ENCODE measurements at places on chromosomes 5 and 9.

DNA sequence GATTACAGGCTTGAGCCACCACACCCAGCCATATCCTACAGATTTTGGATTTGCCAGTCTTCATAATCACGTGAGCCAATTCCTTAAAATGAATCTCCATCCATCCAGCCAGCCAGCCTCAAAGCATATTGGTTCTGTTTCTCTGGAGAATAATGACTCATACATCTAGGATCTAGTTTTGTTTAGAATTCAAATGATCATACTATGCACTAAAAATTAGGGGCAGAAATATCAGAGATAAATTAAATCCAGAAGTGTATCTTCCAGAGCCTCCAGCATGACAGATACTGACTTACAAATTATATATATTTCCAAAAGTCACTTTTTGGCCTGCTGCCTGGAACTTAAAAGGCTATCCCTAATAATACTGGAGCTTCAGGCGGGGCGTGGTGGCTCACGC lies 119.1 kb upstream of the NR5A1 start:
- no peak for DNase-seq

- DNase-seq = no peak
Observed at GRCh38 chr5:78829811-78830527, 155.1 kb downstream of the ARSB start.

GRCh38 chr5:110477911-110478310 lies 248.6 kb downstream of the TMEM232 start:
- DNase-seq = no peak

DNA sequence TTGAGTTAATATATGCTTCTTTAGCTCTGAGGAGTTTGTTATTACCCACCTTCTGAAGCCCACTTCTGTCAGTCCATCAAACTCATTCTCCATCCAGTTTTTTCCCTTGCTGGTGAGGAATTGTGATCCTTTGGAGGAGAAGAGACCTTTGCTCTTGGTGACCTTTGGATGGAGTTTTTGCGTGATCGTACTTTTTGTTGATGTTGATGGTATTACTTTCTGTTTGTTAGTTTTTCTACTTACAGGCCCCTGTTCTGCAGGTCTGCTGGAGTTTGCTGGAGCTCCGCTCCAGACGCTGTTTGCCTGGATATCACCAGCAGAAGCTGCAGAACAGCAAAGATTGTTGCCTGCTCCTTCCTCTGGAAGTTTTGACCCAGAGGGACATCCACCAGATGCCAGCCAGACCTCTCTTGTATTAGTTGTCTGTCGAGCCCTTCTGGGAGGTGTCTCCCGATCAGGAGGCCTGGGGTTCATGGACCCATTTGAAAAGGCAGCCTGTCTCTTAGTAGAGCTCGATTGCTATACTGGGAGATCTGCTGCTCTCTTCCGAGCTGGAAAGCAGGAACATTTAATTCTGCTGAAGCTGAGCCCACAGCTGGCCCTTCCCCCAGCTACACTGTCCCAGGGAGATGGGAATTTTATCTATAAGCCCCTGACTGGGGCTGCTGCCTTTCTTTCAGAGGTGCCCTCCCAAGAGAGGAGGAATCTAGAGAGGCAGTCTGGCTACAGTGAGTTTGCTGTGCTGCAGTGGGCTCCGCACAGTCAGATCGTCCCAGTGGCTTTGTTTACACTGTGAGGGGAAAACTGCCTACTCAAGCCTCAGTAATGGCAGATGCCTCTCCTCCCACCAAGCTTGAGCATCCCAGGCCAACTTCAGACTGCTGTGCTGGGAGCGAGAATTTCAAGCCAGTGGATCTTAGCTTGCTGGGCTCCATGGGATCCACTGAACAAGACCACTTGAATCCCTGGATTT lies 445.5 kb downstream of the MAN2A1 start:
- no peak for DNase-seq

GRCh38 chr9:133956520-133957076 lies 35.5 kb downstream of the VAV2 start:
- DNase-seq = no peak

DNA sequence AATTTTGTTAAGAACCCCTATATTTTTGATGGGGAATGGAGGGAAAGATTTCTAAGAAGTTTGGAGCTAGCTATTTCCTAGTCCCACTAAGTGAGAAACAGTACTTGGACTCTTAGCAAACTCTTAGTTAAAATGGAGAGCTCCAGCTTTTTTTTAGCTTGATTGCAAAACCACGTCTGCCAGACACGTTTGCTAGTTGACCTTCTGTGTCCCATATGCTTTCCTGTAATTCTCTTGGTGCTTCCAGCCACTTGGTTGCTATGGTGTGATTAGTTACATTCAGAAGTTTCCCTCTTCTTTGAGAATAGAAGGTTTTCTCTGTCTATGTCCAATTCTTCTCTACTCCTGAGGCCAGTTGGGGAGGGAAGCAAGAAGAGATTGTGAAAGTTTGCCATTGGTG lies 417.0 kb upstream of the TLE4 start:
- DNase-seq = no peak

GRCh38 chr5:77272206-77272605 lies 61.7 kb downstream of the PDE8B start:
- DNase-seq = no peak

DNA sequence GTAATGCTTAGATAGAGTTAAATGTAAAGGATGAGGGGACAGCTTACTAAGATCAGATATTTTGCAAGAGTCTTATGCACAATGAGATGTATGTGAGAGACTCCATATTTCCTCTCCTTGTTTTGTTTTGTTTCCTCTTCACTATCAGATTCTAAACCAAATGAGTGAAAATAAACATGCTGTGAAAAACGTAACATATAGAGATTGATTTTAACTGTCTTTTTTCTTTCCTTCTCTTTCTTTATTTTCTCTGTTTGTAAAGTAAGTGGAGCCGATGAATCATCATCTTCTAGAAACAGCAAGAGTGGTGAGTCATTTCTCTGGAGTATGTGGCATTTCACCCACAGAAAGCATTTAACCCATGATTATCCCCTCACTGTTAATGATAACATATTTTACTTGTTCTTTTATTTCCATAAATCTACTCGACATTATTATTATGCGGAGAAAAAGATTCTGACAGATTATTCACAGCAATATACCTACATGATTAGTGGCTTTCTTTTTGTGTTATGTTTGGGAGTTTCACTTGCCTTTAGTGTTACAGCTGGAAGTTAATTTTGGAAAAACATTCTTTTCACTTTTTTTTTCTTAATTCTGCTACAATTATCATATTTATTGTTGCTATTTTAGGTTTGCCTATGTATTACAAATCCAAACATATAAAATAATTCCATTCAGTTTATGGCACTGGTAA lies 2.1 kb upstream of the ANXA1 start:
- no peak for DNase-seq

GRCh38 chr5:89712134-89712700 lies 697.3 kb downstream of the CETN3 start:
- DNase-seq = no peak

DNA sequence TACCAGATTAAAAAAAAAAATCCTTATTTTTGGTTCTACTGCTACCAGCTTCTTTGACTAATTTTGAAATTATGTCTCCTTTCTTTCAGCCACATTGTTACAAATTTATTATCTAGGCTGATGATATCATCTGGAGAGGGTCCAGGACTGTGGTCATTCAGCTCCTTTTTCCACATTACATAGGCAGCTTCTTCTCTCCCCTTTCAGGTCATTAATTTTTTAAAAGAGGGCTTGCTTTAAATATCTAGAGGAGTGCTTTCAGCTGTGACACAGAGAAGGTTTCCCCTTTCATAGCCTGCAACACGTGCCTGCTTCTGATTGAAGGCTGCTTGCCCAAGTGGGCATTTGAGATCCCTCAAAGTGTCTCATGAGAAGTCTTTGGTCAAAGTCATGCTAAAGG lies 155.7 kb upstream of the PAPPA start:
- no peak for DNase-seq

DNA sequence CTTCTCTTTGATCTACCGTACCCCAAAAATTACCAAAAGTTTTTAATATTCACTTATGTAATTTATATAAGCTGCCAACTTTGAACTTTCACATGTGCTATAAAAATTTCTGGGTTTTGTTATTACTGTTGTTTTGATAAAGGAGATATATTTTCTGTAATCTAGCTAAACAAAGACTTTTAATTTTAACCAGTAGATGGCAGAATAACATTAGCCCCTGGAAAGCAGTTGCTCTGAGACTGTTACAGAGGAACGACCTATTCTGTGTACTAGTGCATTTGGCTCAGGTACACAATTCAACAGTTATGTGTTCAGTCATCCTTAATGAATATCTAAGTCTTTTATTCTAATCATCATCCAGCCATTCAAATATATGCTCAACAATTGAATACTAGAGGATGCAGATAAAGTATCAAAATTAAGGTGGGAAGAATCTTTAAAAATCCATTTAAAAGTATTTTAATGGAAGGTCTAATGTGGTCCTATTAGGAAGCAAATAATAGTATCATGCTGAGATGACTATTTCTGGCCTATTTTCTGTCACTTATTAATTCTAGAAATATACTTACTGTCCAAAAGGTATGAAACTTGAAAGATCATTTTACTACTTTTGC lies 8.6 kb downstream of the KLHL9 start:
- DNase-seq = no peak

DNA sequence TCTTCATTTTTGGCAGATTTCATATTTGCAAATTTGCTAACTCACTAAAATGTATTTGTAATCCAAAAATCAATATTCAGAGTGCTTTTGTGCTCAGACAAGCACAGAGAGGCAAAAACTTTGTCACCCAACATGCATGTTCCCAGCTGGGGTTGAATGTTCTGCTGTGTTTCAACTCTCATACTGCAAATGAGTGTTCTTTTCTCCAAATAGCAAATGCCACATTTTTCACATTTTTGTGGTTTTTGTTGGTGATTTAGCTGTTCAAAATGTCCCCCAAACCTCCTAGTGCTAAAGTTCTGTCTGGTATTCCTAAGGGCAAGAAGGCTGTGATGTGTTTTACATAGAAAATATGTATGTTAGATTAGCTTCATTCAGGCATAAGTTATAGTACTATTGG lies 87.3 kb upstream of the PCSK5 start:
- DNase-seq = no peak

GRCh38 chr5:34676416-34676815 lies 20.3 kb downstream of the RAI14 start:
- no peak for DNase-seq

DNA sequence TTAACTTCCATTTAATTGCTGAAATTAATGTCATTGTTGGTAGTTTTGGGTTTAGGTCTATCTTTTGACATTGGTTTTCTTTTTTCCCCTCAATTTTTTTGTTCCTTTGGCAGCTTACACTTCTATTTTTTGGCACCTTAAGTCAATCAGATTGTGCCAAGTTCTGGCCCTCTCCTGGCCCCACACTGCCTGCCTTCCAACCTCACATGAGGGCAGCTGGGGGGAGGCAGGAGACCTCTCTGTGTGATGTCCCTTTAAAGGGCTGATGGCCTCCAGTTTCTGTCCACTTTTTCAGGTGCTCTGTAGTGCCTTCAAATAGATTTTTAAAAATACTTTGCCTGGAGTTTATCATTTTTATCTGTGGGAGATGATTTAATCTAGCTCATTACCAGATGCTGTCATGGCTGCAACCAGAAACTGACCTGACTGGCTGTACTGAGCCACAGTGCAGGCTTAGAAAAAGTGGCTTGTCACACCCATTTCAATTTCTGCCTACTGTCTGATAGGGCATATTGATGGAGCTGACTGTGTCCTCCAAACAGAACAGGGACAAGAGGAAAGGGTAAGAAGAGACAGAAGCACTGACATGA lies 196.6 kb downstream of the FANCC start:
- no peak for DNase-seq

- DNase-seq = no peak
Observed at GRCh38 chr5:17219006-17219422, 1.6 kb downstream of the BASP1 start.

DNA sequence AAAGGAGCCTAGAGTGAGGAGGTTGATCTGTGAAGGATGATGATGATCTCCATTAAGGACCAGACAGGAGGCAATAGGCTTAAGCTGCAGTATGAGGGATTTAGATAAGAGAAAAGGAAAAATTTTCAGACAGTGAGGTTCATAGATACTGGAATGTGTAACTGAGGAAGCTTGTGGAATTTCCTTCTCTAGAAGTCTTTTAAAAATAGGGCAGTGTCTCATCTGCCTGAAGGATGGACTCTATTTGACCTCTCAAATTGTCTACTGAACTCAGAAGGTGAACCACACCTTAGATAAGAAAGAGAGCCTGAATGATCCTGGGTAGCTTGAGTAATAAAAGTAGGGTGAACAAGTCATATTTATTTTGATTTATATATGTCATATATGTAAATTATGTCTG lies 148.2 kb upstream of the CDKN2B start:
- no peak for DNase-seq

GRCh38 chr9:137032858-137033257 lies 970 bp upstream of the FUT7 start:
- DNase-seq = no peak

DNA sequence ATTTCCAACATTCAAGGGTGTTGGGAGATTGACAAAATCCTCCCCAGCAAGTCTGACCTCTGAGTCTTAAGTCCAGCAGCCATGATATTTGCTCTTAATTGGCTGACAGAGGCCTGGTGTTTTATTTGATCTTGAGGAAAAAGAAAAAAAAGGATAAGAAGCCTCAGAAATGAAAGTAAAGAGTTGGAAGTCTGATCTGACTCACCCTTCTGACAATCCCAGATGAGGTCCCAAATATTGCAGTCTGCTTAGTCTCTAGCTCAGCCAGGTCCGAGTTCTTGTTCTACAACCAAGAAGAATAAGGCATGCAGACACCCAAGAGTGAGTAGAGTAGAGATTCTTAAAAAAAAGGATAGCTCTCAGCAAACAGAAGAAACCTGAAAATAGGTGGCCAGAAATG lies 632.5 kb upstream of the ST8SIA4 start:
- DNase-seq = no peak

GRCh38 chr5:91794856-91795548 lies 411.9 kb upstream of the ARRDC3 start:
- DNase-seq = no peak

DNA sequence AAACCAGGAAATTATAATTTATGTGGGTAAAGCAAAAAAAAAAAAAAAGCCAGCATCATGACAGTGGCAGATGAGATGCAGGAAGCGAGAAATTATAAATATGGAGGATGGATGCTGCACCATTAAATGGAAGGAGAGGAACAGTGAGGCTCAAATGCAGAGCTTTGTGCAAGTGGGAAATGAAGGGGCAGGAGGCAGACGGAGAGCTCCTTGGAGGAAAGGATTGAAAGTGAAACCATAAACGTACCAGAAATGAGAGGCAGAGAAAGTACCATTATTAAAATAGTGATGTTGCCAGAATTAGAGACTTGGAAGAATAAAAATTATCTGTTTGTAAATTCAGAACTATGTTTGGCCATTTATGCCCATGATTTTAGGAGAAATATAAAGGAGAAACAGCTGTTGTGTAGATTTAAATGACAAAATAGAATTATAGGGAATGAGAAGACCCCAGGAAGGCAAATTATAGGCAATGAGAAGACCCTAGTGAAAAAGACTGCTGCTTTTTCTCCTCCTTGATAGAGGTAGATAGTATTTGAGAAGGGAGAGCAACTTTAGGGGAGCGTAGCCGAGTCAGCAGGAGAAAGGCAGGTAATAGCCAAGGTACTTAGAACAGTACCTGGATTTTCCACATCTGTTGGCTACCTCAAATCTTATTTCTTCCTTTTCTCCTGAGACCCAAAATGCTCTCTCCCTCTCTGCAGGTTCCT lies 341.0 kb upstream of the CD180 start:
- DNase-seq = no peak
